ENCODE measurements at places on chromosomes 16 and 17.

DNA sequence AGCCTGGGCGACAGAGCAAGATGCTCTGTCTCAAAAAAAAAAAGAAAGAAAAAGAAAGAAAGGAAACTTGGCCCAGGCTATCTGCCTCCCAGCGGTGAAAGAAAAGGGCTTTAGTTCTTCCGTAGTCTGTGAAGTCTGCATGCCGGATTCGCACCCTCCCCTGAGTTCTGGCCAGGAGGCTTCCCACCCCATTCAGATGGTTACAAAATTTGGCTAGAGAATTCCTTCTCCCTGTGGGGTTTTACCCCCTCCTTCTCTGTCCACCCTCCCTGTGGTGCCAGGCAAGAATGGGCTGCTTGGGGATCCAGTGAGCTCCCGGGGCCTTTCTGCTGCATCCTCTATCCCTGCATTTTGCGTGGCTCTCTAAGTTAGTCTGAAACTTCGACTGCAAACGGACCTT, 37.8 kb downstream of the PAFAH1B1 start:
- DNase-seq = no peak

- no peak for DNase-seq
Observed at GRCh38 chr16:70253291-70254106, 1.8 kb upstream of the EXOSC6 start.

- no peak for DNase-seq
Observed at GRCh38 chr17:45908935-45909334, 14.6 kb downstream of the MAPT start.

GRCh38 chr16:25264597-25264996, 7.0 kb upstream of the ZKSCAN2 start:
- no peak for DNase-seq

GRCh38 chr16:46954562-46954961, 18.9 kb downstream of the DNAJA2 start:
- DNase-seq = no peak

DNA sequence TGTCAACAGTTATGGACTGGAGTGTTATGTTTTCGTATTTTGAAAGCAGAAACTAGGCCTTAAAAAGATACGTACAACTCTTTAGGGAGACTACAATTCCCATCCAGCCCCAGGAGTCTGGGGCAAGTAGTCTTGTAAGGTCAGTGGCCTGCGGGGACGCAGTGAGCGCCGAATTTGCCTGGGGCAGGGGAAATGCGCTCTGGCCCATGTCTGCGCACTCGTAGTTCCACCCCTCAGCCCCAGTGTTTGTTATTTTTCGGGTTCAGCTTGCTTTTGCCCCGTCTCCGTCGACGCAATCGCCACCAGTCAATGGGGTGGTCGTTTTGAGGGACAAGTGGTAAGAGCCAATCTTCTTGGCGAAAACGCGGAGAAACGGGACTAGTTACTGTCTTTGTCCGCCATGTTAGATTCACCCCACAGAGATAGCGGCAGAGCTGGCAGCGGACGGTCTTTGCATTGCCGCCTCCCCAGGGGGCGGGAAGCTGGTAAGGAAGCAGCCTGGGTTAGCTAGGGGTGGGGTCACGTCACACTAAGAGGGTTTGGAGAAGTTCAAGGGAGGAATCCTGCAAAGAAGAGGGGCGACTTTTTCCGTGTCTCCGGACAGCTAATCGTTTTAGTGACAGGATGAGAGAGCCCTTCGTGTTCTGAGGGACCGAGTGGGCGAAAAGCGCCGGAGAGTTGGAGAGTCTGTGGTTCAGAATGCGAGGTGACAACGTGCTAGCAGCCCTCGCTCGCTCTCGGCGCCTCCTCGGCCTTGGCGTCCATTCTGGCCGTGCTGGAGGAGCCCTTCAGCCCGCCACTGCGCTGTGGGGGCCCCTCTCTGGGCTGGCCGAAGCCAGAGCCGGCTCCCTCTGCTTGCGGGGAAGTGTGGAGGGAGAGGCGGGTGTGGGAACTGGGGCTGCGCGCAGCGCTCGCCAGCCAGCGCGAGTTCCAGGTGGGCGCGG, 1.1 kb upstream of the BRCA1 start:
- no peak for DNase-seq

DNA sequence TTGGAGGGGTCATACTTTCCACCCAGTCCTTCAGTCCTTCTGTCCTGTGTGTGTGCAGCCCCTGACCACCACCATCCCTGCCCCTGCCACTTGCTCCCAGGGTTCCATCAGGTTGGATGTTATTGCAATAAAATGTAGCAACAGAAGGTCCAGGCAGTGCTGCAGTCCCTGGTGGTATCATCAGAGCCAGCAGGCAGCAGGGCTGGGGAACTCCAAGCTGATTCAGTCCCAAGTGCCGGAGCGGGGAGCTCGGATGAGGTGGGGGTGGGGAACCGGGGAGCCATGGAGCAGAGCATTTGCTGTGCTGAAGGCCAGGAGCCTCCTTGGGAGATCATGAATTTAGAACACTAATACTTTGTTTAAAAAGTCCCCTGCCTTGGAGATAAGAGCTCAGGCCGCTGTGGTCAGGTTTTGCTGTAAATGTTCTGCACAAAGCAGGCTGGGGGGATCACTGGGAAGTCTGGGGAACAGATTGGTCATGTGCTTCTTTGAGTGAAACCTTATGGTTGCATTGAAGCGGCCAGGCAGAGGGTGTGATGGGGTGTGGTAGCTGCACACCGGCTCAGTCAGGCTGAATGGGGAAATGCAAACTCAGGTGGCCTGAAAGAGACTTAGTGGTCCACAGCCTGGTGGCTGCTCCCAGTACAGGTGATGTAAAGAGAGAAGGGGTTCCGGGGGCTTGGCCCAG, 225.9 kb downstream of the SEC14L1 start:
- DNase-seq = no peak

DNA sequence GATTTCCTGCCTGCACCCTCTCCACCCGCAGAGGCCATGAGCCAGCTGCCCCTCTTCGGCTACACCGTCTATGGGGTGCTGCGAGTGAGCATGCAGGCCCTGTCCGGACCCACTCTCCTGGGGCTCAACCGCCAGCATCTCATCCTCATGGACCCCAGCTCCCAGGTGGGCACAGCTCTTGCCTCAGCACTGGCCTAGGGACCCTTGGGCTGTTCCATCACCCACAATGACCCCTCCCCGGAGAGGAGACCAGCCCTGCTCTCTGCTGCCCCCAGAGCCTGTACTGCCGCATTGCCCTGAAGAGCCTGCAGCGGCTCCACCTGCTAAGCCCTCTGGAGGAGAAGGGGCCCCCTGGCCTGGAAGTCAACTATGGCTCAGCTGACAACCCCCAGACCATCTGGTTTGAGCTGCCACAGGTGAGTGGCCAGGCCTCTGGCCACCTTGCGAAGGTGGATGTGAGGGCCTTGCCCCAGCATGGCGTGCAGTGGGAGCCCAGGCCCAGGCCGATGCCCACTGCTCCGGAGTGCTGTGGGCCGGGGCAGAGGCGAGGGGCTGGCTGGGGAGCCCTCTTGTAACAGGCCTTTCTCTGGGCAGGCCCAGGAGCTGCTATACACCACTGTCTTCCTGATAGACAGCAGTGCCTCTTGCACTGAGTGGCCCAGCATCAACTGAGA, 7.3 kb upstream of the SMIM5 start:
- no peak for DNase-seq

DNA sequence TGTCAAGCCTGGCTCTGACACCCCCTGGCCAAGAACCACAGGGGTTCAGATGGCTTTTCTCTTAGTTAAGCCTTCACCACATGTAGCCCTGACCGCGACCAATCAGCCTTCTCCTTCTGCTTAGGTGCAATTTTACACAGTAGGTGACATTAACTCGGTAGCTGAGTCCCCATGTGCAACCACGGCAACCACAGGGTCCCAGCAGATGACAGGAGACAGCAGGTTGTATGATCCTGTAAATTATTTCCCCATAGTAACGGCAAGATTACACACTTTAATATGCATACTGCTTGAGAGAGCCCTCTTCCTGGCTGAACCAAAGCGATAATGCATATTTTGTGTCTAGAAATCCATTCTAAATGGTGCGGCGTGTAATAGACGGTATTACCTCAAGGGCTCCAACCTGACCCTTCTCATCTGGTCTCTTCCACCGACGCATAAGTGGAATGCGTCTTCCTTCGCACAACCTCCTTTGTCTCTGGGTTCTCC, 458.7 kb upstream of the ZFHX3 start:
- no peak for DNase-seq

DNA sequence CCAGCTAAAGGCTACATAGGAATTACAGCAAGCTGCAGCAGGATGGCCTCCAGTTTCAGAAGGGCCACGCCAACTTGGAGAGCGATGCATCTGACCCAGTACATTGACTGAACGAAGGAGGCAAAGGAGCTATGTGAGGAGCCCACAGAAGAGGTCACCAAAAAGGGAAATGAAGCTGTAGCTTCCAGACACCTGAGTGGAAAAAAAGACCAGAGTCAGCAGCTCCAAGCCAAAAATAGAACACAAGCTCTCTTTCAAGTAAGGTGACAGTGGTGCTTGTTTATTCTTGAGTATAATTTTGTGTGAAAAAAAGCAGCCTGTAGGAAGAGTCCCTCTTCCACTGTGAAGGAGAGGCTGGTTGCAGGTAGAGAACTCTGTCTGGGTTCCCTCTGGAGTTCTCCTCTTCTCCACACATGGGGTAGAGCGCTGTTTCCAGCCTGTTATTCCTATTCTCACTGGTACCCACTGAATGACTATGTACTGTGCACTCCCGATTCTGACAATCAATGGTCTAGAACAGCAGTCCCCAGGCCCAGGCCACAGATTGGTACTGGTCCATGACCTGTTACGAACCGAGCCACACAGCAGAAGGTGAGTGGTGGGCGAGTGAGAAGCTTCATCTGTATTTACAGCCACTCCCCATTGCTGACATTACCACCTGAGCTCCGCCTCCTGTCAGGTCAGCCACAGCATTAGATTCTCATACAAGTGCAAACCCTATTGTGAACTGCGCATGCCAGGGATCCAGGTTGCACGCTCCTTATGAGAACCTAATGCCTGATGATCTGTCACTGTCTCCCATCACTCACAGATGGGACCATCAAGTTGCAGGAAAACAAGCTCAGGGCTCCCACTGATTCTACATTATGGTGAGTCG, 15.1 kb downstream of the CCL4 start:
- no peak for DNase-seq

DNA sequence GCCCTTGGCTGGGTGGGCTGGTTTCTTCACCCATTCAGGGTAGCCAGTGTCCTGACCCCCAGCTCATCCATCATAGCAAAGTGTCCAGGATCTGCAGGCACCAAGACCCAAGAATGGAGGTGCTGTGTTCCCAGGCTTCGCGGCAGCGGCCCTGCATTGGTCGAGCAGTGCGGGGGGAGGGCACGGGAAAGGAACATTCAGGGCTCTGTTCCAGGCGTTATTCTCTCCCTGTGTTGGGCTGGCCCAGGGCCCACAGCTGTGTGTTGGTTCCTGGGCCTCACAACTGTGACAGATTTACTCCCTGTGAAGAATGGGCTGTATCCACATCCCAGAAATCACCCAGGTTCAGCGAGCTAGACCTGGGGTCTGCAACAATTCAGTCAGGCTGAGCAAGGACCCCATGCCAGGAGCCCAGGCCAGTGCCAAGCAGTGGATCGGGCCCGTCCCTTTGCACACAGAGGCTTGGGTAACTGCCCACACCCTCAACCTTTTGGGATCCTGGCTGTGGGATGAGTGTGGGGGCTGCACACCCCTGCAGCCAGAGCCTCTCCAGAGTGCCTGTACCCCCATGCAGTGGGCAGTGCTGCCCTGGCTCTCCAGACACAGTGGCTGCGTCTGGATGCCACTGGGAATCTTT, 10.0 kb downstream of the GPT2 start:
- no peak for DNase-seq

- no peak for DNase-seq
Observed at GRCh38 chr17:48588528-48588927, 1.5 kb downstream of the HOXB3 start.

GRCh38 chr17:76087531-76087930, 8.5 kb downstream of the ZACN start:
- no peak for DNase-seq

DNA sequence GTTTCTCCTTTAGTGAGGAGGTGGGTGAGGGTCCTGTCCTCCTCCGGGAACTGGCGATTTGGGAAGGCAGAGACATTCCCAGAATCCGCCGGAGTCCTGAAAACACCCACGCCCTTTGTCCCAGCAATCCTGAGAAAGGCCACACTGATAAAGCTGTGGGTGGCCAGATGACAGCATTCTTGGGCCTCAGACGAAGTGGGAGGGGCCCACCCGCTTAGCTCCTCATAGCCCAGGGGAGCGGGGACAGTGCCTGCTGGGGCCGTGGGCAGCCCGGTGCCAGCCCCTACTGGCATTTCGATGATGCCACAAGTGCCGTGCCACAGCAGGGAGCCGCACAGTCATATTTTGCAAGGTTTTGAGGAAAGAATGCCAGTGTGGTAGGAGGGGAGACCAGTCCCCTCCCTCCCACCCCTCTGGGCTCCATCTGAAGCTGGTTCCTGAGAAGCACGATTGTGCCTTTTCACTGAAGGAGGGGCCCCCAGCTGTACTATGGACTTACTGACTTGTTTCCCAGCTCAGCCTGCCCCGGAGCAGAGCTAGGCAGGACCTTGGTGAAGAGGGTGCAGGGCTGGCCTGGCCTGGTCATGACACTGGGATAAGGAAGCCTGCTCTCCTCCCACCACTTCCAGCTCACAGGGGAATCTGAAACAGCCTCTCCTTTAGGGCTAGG, 20.9 kb upstream of the MPRIP start:
- DNase-seq = no peak

DNA sequence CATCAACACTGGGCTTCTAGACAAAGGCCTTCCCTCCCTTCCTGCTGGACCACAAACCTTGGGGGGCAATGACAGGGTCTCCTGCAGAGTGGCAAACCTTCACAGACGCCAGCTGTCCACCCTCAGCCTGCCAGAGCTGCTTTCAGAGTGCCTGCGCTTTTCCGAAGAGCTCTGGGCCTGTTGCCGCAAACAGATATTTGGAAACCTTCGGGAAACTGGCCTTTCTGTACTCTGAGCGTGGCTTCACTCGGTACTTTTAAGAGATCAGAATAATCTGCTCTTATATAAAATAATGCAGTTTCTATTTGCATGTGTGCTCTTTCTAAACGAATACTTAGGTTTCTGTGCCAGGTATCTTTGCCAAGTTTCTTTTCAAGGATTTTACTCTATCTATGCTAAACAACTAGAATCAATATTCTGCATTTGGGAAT, 152.1 kb upstream of the CHMP6 start:
- DNase-seq = no peak

DNA sequence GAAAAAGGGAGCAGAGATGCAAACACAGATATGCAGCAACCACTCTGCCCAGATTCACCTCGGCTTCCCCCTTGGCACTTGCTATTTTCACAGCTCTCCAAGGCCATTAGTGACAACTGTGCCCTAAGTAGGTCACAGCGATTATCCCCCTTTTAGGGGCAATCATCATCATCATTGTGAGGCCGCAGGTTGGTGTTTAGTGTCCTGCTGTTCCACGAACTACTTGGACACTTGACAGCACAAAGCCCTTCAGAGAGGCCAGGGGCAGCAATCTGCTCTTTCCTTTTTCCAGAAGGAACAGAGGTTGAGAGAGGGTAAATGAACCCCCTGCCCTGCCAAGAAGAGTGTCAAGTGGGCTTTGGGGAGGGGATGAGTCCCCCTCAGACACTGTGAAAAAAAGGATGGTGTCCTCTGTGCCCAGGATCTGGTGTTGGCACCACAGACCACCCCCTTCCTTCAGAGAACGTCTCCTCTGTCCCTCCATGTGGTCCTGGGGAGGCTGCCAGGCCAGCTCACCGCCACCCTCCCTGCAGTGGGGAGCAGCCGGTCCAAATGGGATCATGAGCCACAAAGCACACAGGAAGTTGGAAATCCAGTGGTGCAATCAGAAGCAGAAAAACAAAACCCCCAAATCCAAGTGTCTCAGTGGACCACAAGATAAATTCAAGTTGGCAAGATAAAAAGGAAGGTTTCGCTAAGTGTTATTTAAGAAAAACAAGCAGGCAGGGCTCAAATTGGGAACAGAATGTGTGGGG, 78.4 kb upstream of the MED9 start:
- no peak for DNase-seq
